ENCODE measurements at places on chromosomes 4 and X.

- no peak for DNase-seq
Observed at GRCh38 chr4:181245326-181245725, 997.9 kb upstream of the TENM3 start.

DNA sequence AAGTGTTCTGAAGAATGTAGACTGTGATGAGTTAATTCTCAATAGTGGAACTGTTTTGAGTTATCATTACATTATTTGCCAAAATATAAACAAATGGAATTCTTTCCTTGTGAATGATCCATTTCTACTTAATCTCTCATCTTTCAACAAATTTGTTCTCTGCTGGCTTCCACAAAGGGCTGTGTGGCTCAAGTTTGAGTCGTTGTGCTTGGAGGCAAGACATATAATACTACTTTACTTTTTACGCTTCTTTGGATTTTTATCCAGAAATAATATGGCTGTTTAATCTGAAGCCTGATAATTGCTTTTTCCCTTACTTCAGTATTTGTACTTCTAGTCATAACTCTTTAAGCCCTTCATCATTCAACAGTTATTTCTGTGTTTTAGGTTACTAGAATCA, 169.5 kb downstream of the ARHGAP10 start:
- DNase-seq, result no peak

GRCh38 chrX:106874075-106874474, 29.1 kb downstream of the RIPPLY1 start:
- DNase-seq, result peak; percentile 9

DNA sequence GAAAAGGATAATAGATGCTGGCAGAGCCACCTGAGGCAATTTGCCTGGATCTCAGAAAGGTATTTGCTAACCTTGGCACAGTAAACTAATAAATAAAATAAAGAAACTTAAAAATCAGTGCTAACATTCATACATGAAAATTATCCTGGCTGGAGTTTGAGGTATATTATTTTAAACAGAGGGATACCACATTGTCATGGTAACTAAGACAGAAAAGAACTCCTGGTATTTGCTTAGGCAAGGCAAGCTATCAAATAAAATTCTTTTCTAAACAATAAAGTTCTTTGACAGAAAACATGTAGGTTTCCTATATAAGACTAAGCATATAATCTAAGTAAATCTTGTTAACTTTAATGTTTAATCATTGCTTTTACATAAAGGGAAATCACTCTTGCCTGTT, 218.8 kb downstream of the MAGEB17 start:
- DNase-seq, result no peak

- peak; percentile 83 for DNase-seq
Observed at GRCh38 chr4:38318737-38319455, 345.1 kb upstream of the KLF3 start.

DNA sequence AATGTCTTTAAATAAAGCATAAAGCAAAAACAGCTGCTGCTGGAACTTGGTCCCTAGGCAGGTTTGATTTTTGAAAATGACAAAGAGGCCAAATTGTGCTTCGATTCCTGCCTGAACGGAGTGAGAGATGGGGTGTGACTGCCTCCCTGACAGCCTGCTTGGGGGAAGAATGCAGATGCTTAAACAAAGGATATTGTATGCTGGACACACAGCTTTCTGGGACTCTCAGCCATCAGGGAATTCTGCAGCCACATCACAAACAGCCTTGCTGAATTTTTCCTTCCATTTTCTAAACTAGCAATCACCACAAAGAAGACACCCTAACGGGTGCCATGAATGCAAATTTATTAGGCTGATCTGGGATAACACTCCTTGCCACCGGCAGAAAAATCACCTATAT, 83.9 kb upstream of the CPEB2 start:
- DNase-seq, result no peak

DNA sequence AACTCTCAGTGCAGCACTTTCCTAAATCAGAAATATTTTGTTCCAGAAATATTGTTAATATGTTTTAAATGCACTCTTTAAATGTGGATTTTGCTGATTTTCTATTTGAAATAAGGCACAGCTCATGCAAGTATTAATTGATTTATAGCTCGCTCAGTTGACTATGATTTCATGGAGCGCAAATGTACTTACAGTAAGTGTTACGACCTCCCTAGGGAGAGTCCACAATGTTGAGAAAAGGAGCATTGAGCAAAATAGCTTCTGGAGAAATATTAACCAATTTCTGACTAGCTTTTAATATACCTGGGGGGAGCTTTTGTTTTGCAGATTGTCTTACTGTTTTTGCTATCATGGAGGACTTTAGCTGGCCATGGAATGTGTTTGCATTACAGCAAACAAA, 1687.5 kb downstream of the STIM2 start:
- DNase-seq, result no peak

DNA sequence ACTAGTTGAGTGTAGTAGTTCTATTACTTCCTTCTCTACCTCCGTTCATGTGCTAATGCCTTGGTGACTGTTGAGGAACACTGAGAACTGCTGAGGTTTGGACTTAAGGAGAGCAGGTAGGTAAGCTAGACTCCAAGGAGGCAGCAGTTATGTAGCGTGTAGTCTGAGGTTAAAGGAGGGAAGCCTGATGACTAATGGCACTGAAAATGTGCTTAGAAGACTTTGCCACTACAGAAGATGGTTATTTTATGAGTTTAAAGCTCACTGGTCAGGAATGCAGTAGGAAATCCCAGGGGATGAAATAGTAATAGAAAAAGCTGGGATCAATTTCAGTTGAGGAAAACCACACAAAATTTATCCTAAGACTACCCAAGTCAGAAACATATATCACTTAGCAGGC, 1077.3 kb downstream of the RAPGEF2 start:
- no peak for DNase-seq

DNA sequence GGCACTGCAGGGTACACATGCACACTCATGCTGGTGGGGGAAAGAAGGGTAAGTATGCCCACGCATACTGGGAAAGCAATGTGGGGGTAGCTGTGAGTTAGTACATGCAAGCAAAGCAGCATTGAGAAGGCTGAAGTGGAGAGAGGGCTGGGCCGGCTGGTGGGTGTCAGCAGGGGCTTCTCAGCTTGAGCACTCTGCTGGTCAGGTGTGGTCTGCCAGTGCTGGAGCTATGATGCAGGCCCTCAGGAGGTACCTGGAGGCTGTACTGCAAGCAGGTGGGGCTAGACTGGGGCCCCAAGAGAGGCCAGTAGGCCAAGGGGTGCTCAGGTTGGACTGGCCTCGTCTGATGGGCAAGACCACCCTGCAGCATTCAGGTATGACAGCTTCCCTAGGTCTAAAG, 61.9 kb upstream of the SERPINA7 start:
- no peak for DNase-seq

GRCh38 chr4:141636082-141636770, at the start of gene IL15:
Gene IL15, plus strand, starts transcription at chr4:141636583. Its CDS starts 82,882 bp downstream, at chr4:141719465.
- DNase-seq, result peak; percentile 50

- no peak for DNase-seq
Observed at GRCh38 chrX:103248553-103248952, 6.4 kb downstream of the TCEAL8 start.

DNA sequence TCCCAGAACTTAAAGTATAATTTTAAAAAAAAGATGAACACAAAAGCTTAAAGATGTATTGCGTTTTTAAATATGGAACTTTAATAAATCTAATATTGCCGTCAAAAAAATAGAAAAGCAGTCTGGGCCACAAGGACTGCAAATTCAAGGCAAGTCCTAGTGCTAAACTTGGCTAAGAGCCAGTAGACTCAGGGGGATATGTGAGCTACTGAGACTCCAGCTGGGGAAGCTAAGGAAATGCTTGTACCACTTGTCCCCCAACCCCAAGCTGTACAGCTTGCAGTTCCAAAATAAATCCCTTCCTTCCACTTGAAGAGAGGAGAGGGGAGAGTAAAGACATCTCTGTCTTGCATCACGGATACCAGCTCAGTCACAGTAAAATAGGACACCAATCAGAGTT, 290.8 kb upstream of the FGF13 start:
- DNase-seq, result no peak

- DNase-seq, result no peak
Observed at GRCh38 chrX:152992115-152992514, 1.8 kb downstream of the PNMA5 start.

GRCh38 chr4:48812866-48813265, 18.0 kb upstream of the OCIAD1 start:
- no peak for DNase-seq

GRCh38 chr4:110970642-110971041, 347.8 kb upstream of the PITX2 start:
- peak; percentile 1 for DNase-seq

- DNase-seq, result peak; percentile 15
Observed at GRCh38 chr4:121822796-121823504, 733 bp downstream of the CCNA2 start.

- peak; percentile 85 for DNase-seq
Observed at GRCh38 chr4:185811509-185812364, at the start of gene SORBS2. Gene SORBS2, minus strand, starts transcription at chr4:185812194. Its CDS starts 121,623 bp downstream, at chr4:185690571.

DNA sequence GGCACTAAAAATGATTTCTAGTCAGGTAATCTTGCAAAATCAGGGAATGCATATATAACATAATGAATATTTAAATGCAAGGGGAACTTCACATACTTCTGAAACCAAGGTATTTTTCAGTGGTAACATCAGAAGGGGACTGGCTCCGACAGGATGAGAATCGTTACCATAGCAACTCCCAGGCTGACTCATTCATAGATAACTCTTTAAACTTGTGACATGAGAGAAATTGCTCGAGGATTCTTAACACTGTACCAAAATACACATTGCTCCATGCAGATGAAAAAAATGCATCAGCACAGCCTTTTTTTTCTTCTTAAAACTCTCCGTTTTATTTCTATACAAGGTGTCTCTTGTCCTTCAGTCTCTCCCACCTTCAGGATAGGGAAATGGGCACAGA, 114.3 kb downstream of the GABRB1 start:
- DNase-seq, result no peak

GRCh38 chr4:89878611-89879010, 16.0 kb upstream of the MMRN1 start:
- DNase-seq, result no peak

DNA sequence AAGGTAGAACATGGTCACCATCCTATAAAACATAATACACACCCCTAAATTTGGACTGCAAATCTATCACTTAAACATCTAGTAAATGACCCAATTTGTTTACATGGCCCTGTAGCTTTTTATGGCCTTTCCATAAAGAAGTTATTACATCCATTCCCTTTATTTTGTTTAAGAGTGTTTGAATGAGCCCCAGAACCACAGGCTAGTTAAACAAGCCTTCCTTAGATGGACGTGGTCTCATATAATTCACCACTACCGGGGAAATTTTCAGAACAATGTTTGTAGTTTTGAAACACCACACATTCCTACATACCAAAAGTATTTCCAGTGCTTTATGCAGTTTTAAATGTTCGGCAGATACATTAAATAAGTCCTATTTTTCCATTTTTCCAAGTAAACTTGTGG, 12.3 kb downstream of the PDGFC start:
- no peak for DNase-seq

DNA sequence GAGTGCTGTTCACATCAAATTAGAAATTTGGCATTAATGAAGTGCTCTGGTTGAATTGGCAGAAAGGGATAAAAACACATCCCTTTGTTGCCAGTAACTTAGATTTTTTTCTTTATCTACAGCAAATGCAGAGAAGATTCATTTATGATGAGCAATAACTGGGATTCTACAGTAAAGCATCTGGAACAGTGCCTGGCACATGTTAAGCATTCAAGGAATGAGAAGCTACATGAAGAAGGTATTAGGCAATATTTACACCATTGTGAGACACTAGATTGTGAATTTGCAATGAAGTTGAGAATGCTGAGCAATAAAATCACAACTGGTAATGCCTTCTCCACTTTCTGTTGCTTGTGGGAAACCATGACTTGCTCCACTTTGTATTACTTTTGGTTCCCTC, 33.5 kb downstream of the PCDH19 start:
- DNase-seq, result no peak

GRCh38 chr4:130335417-130336194, 1239.7 kb downstream of the C4orf33 start:
- DNase-seq, result no peak

- no peak for DNase-seq
Observed at GRCh38 chr4:95887551-95887950, 47.7 kb downstream of the PDHA2 start.

DNA sequence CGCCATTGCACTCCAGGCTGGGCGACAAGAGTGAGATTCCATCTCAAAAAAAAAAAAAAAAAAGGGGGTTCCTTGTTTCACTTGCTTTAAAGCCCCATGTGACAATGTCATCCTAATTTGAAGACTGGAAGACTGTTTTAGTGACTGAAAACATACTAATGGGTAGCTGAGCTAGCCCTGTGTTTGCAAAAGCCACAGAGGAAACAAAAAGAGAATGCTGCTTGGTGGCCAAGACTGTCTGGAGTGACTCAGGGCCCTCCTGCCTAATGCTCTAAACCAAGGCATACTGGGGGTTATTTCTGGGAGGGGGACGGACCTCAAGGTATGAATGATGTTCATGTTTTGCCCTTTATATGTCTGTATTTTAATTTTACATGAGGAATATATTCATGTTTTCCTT, 16.0 kb downstream of the HPSE start:
- no peak for DNase-seq

- no peak for DNase-seq
Observed at GRCh38 chrX:53262189-53262917, 19.0 kb downstream of the IQSEC2 start.

DNA sequence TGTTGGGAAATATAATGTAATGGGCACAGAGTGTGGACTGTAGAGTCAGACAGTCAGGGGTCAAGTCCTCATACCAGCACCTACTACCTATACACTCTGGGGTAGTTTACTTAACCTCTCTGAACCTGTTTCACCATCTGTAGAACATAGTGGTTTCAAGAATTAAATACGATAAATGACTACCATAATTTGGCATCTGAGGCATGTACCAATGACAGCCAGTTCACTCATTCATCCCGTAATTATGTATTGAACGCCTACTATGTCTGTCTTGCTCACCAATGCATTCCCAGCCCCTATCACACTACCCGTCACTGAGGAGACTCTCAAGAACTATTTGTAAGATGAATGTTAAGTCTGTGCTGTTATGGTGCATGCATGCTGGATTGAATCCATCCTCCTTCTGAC, 2.0 kb upstream of the FGB start:
- DNase-seq, result no peak

- DNase-seq, result no peak
Observed at GRCh38 chrX:6386837-6387236, 148.1 kb downstream of the VCX3A start.

GRCh38 chrX:150212672-150213480, 150.2 kb upstream of the MAMLD1 start:
- no peak for DNase-seq
